ENCODE measurements at places on chromosomes 1 and 21. TPM values are rescaled to one million over a fixed set of nuclear protein-coding genes. Genes with fewer than 3 reads are reported as not detected.

SPATC1L gene
- total RNA-seq: 0.26 TPM

TAS1R1 gene
- not detected for total RNA-seq

GRCh38 chr1:211738691-211739301 is 63.4 kb upstream of the NEK2 start:
- no peak for DNase-seq
- no peaks in the 10 kb centered on the region for H3K27me3 ChIP-seq
- H3K27ac ChIP-seq: peak overlapping the region; percentile 99
- H3K4me3 ChIP-seq: no peak overlapping the region
- peaks cover 79% of the 10 kb centered on the region for H3K4me1 ChIP-seq

- no peak for DNase-seq
- no peak overlapping the region for H3K27ac ChIP-seq
- H3K4me3 ChIP-seq: no peak overlapping the region
Observed at GRCh38 chr21:15414057-15414456, 315.7 kb upstream of the USP25 start.

DNA sequence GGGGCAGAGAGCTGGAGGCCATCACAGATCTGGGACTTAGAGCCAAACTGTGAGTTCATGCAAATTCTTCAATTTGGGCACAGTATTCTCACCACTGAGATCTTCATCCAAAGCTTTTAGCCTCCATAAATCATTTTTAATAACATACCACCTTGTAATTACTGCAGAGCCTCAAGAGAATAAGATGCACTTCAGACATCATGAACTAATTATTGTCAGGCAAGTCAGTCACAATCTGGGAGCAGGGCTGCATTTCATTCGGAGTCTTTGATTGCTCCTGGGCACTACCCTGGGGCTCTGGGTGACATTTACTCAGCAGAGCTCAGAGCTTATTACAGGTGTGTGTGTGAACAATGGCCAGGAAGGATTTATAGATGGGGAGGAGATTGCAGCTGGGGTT is 623.7 kb downstream of the PTPRU start:
- no peaks in the 10 kb centered on the region for H3K4me1 ChIP-seq
- H3K27me3 ChIP-seq: peaks cover 3% of the 10 kb centered on the region
- DNase-seq: no peak
- H3K36me3 ChIP-seq: no peaks in the 10 kb centered on the region
- no peak overlapping the region for H3K4me3 ChIP-seq

GRCh38 chr1:18636596-18637508 is 6.2 kb downstream of the PAX7 start:
- no peaks in the 10 kb centered on the region for H3K36me3 ChIP-seq
- H3K4me1 ChIP-seq: peaks cover 4% of the 10 kb centered on the region
- H3K27ac ChIP-seq: no peak overlapping the region
- peaks cover 78% of the 10 kb centered on the region for H3K27me3 ChIP-seq

DNA sequence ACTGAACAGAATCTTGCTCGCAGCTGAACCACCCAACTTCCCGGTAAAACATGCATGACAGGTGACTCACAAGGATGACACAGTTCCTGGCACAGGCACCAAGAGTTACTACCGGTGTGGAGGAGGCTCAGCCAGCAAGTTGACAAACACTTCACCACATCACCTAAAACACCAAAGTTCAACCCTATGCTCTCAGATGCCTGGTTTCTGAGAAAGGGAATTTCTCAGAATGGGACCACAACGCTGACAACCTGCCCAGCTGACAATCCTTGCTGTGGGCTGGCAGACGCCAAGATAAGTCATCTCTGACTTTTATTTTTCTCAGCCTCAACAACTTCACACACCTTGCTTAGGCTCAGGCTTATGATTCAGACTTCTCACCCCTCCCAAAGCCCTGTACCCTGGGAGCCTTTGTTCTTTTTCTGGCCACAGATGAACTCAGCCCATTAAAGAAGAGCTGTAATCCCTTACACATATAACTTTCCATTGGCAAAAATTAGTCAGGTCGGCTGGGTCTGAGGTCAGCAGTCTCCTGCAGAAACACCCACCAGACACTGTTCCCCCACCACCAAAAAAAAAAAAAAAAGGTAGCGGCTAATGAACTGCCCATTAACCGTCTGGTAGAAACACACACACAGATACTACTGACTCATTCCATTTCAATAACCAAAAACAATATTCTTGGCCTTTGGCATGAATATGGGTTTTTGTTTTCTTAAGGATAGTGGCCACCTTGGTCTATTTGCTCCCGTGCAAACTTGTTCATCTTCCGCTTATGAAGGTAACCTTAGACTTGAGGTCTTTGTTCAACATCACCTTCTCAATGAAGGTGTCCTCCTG is 10.8 kb upstream of the TIAM1 start:
- no peaks in the 10 kb centered on the region for H3K27me3 ChIP-seq
- peak overlapping the region; percentile 11 for H3K4me3 ChIP-seq
- peak; percentile 98 for DNase-seq
- no peaks in the 10 kb centered on the region for H3K36me3 ChIP-seq
- no peaks in the 10 kb centered on the region for H3K4me1 ChIP-seq
- H3K27ac ChIP-seq: no peak overlapping the region

GRCh38 chr1:80769208-80769750 is 1031.5 kb upstream of the ADGRL2 start:
- no peak for DNase-seq
- H3K4me1 ChIP-seq: no peaks in the 10 kb centered on the region
- H3K27me3 ChIP-seq: no peaks in the 10 kb centered on the region
- H3K4me3 ChIP-seq: no peak overlapping the region
- no peaks in the 10 kb centered on the region for H3K36me3 ChIP-seq

GRCh38 chr1:63859480-63860275 is 85.9 kb downstream of the ROR1 start:
- no peak overlapping the region for H3K4me3 ChIP-seq
- no peaks in the 10 kb centered on the region for H3K36me3 ChIP-seq
- peaks cover 12% of the 10 kb centered on the region for H3K4me1 ChIP-seq
- no peaks in the 10 kb centered on the region for H3K27me3 ChIP-seq

CYP4A22 gene
- total RNA-seq: not detected

DNA sequence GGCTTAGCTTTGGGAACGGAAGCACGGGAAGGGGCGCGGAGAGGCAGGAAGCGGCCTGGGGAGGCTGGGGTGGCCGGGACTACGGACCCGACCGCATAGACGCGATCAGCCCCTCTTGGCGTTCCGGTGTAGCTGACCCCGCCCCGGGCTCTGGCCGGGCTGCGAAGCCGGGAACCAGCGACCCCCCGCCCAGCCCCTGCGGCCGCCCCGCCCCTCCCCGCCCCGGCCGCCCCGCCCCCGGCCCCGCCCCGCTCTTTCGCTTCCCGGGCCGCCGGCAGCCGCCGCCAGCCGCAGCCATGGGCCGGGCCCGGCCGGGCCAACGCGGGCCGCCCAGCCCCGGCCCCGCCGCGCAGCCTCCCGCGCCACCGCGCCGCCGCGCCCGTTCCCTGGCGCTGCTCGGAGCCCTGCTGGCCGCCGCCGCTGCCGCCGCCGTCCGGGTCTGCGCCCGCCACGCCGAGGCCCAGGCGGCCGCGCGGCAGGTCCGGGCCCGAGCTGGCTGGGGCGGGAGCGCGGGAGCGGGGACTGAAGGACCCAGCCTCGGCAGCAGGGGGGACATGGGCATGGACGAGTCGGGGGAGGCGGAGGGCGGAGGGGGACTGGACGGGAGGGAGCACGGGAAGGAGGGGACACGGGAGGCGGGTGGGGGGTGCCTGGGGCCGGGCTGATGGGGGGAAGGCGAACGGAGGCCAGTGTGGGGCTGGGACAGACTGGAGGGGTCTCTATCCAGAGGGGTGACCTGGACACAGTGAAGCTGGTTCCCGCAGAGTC is at the start of gene SELENON:
Gene SELENON (plus strand): TSS at position 259 of the 768 bp plus-strand sequence. CDS start 38 bp downstream, at position 297.
- 0 out of 2 replicates have a peak, but pooled peaks cover 5% of the 10 kb centered on the region for H3K4me1 ChIP-seq
- H3K36me3 ChIP-seq: no peaks in the 10 kb centered on the region
- peak within 1 kb of the TSS; percentile 52 for H3K27ac ChIP-seq

AMIGO1 gene
- 0.64 TPM for total RNA-seq

DNA sequence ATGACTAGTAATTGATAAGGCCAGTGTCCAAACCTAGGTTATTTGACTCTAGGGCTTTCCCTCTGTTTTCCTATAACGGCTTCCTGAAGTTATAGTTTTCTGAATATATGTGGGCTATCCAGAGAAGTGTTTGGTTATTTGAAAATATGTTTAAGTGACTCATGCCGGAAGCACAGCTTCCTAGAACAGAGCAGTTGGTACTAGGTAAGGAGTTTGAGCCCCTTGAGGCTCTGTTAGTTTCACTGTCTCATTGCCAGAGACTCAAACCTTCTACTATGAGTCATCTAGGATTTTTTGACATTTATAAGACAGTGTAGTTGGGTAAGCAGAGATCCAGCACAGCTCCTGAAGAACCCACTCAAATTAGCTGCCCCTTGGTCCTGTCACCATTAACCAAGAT is 27.1 kb upstream of the LEPR start:
- H3K36me3 ChIP-seq: no peaks in the 10 kb centered on the region
- H3K27me3 ChIP-seq: no peaks in the 10 kb centered on the region
- DNase-seq: no peak
- H3K4me3 ChIP-seq: no peak overlapping the region
- no peak overlapping the region for H3K27ac ChIP-seq
